ENCODE measurements at places on chromosomes 6 and 20.

GRCh38 chr20:63752411-63753101, 13.0 kb downstream of the SLC2A4RG start:
- DNase-seq = no peak

DNA sequence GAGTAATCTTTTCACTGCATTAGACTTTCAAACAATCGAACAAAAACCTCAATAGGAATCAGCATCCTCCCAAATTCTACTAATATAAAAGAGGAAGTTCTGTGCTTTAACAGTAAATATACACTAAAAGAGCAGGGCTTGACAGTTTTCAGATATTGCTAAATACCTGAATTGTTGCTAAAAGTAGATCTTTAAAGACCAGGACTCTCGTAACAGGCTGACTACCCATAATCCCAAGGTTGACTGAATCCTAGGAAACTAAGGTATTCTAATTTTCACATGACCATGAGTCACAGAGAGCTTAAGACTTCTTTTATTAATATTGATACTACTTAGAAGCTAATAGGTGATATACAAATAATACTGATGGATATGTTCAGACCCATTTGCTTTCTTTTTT, 10.1 kb downstream of the CD164 start:
- no peak for DNase-seq

DNA sequence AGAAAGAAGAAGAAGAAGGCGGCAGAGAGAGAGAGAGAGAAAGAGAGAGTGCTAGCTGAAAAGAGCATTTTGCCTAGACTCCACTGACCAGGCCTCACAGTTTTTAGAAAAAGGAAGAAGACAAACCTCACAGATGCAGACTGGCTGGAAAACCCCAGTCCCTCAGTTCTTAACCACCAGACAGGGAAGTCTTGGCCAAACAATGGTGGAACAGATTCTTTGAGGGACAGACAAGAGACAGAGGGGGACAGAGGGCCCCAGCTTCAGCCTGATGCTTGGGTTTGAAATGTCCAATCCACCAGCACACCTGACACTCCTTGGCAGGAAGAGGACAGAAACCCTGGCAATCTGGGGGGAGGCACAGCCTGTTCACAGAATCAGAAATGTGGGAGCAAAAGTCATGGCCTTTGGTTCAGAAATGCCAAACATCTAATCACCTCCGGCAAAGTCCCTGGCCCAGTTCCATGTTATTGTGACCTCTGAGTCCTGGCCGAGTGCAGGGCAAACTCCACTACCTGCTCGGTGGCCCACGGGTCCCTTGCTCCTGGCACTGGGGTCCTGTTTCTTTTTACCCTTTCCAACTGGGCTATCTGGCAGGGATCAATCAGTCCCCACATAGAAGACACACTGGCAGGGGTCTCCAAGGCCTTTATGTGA, 235.2 kb downstream of the LY86 start:
- DNase-seq = no peak

DNA sequence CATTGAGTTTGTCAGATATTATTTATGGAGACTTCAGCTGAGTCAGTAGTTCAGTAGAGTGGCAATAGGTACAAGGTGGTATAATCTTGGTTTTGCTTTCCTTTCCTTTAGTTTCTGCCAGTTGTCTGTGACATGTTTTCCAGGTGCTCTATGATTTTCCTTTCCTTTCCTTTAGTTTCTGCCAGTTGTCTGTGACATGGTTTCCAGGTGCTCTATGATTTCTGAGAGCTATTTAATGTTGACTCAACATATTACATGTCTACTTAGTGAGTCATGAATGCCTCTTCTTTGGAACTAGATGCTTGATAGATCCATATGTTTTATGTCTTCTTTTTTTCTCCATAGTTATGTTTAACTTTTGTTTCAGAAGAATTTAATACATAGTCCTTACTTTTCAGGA, 186.4 kb upstream of the DEFB112 start:
- DNase-seq = no peak

Measured in NCI-H1092 treated with DMSO at 0.1 percent for 48 hours (cell line).